Stimulated activated CD8-positive, alpha-beta memory T cell treated with anti-CD3 and anti-CD28 coated beads, Interleukin-12 subunit alpha, Interleukin-12 subunit beta, amount 100 ng/mL, for 4 hours (primary cell): ENCODE measurements at places on chromosomes 4 and X.
A peak's percentile ranks its signal among the peaks of the same experiment; 100 is the strongest.

DNA sequence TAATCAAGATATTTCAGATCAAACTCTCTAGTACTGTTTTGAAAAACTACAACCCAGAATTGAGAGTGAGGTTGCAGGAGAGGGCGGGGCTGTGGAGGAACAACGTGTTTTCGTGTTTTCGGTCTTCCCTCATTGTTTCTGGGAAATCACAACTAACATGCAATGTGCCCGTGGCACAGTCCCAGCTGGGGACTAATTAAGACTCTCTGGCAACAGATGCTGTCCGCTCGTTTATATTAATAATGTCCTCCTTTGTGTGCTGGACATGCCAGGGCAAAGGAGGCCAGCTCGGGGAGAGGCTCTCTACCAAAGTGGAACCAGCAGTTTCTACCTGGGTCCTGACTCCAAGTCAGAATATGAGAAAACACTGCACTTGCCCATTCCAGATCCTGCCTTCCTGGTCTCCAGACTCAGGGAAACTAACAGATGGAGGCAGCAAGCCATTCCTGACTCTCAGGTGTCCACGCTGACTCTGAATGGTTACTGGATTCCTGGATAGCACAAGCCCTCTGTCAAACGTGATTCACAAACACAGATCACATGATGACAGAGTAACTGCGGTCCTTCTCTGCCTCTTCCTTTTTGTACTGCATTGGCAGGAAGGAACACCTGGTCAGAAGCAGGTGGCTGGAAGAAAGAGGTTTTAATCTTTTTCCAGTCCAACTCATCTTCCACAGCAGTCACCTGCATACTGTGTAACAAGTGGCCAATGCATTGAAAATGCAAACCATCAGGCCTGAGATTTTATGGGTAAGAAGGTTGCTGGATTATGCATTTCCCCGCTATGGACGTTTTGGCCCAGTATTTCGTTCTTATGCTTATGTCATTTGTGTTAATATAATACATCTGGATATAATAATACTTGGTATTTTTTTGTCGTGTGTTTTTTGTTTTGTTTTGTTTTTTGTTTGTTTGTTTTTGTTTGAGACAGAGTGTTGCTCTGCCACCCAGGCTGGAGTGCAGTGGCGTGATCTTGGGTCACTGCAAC lies 65.0 kb downstream of the COQ2 start:
- DNase-seq: no peak

GRCh38 chr4:183426507-183426906 lies 17.9 kb upstream of the CDKN2AIP start:
- no peak for DNase-seq

DNA sequence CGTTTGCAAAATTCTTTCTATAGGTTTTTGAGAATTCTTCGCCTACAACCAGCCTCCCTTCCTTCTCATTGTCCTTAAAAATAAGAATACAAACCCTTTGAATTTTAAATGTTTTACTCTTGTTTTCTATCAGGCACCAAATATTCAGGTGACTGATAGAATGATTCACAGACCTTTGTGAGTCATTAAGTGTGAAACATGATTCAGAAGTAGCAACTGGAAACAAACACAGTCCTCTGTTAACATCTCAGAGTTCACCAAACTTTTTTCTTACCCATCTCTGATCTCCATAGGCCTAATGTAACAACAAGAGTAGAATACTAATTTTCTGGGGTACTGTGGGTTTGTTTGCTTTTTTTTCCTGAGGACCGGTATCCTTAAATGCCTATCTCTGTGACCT lies 63.4 kb upstream of the MAB21L2 start:
- DNase-seq: no peak

GRCh38 chr4:86921608-86922252 lies 13.1 kb upstream of the AFF1 start:
- no peak for DNase-seq

- no peak for DNase-seq
Measured at GRCh38 chrX:33840176-33840575, 291.9 kb downstream of the FAM47A start.

DNA sequence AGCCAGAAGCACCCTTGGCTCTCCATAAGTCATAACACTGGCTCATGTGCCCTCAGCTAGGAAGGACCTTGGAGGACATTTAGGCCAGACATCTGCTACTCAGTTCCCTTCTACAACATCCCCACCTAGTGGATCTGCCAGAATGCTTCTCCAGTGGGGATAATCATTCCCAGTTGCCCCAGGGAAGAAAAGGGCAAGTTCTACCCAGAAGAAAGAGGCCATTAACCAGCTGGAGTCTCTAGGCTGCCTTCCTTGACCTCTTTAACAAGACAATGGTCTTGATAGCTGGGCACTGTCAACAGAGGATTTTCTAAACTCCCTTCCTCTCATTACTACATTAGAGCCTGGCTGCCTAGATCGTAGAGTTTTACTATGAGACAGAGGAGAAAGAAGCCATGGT lies 42.0 kb downstream of the LGI2 start:
- no peak for DNase-seq

DNA sequence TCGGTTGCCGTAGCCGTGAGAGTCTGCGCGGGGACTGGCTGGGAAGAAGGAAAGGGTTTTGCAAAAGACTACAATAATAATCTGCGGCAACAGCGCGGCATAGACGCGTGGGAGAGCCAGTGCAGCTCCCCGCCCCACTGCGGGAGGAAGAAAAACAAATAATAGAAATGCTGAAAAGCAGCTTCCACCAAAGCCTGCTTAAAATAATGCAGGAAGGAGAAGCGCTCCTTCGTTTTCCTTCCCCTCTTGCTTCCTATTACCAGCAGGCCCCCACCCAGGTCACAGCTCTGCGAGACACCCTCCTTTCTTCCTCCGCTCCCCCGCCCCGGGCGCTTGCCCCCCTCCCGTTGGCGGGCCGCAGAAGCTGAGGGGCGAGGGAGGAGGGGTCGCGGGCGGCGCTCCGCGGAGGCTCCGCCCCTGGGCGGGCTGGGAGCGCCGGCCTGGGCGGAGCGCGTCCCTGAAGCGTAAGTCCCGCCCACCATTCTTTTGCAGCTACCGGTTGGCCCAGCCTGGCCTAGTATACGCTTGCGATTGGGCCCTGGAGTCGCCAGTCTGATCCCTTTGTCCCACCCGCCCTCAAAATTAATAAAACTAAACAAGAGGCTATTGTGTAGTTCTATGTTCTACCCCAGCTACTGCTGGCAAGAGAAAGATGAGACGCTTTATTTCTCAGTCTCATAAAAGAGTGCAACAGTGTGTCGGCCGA lies 636 bp upstream of the AMOT start:
- peak; percentile 53 for DNase-seq

- DNase-seq: no peak
Measured at GRCh38 chrX:40140706-40141499, 43.1 kb upstream of the BCOR start.

GRCh38 chr4:175412161-175412560 lies 399.9 kb downstream of the GPM6A start:
- no peak for DNase-seq

DNA sequence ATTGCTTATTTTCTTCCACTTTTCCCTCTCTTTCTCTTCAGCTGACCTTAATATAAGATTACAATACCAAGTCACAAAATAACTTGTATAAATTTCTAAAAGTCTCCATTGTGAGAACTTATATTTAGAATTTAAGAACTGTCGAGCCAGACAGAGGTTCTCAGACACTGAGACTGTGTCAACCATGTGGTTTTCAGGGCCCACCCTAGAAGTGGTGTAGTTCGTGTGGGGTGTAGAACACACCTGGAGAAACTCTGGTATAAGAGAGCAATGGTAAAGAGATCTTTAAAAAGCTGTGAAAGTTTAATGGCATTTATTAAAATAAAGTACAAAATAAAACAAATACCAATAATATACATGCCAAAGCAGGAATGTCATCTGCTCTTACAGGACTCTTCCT lies 19.7 kb downstream of the CPEB2 start:
- no peak for DNase-seq

DNA sequence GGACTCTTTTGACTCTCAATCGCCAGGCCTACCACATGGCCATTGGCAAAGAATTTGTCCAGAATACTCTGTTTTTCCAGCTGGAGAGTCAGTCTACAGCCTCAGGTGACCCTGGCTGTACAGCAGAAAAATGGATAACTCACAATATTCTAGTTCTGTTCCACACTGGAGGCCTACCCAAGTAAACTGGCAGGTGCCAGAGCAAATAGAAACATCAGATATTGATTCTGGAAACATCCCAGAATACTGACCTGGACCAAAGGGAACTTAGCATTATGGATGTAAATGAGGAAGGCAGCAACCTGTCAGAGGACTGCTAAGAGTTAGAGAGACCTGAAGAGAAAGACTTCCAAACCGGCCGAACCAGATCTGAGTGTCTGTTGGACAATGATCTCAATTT lies 147.9 kb upstream of the SMAD1 start:
- no peak for DNase-seq

GRCh38 chr4:126174627-126175026 lies 859.9 kb downstream of the FAT4 start:
- DNase-seq: no peak
